GM04504 (cell line): ENCODE measurements at places on chromosomes 3 and 15.

DNA sequence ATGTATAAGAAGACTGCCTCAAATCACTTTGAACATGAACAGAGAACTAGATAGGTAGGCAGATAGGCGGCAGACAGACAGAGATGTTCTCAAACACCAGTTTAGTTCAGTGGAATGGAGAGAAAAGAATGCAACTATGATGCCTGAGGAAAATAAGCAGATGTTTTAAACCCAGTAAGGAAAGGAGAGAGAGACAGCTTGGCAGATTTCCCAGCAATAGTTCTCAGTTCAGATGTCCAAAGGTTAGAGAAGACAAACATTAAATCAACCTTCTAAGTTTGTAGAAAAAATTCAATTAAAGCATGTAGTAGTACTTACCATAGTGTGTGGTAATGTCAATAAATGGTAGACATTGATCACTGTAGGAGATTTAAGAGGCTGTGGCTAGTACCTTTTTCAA is 209.6 kb upstream of the PFN2 start:
- peak; percentile 62 for DNase-seq

DNA sequence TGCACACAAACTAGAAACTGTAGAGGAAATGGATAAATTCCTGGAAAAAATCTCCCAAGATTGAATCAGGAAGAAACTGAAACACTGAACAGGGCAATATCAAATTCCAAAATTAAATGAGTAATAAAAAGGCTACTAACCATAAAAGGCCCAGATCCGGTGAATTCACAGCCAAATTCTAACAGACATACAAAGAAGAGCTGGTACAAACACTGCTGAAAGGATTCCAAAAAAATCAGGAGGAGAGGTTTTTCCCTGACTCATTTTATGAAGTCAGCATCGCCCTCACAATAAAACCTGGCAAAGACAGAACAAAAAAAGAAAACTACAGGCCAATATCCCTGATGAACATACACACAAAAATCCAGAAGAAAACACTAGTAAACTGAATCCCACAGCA is 462.4 kb upstream of the THBS1 start:
- DNase-seq: peak; percentile 91

- DNase-seq: peak; percentile 22
Observed at GRCh38 chr3:33277193-33277882, at the start of gene FBXL2. TSS of gene FBXL2 (plus strand) at chr3:33277442. CDS start at chr3:33277513, 71 bp downstream.

DNA sequence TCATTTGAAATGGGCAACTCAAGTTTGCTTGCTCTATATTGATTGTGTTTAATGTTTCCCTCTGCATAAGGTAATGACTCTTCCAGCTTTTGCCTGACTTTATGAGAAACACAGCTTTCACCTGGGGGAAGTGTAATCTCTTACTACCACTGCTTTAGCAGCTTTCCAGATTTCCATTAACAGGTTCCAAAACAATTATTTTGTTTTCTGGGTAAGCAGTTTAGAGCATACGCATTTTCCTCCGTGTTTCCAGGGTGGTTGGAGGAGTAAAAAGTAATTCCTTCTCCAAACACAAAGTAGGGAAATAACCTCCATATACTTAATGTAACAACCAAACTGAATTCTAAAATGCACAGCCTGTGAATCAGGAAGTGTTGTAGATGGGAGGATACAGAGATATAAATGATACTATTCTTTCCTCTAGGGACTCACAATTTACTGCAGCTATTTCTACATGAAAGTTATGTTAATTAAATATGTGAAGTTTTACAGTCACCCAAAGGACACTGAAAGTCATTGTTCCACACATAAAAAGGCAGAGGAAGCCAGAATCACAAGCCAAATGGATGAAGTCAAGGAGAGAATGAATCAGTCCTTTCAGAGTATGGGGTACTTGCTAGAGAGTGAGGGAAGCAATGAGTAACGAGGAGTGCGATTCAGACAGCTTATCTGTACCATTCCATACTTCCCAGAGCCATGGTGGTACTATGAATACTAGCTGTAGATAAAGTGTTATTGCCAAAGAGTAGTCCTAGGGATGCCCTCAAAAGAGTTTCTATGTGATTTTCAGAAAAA is 16.6 kb downstream of the ST3GAL6 start:
- no peak for DNase-seq

DNA sequence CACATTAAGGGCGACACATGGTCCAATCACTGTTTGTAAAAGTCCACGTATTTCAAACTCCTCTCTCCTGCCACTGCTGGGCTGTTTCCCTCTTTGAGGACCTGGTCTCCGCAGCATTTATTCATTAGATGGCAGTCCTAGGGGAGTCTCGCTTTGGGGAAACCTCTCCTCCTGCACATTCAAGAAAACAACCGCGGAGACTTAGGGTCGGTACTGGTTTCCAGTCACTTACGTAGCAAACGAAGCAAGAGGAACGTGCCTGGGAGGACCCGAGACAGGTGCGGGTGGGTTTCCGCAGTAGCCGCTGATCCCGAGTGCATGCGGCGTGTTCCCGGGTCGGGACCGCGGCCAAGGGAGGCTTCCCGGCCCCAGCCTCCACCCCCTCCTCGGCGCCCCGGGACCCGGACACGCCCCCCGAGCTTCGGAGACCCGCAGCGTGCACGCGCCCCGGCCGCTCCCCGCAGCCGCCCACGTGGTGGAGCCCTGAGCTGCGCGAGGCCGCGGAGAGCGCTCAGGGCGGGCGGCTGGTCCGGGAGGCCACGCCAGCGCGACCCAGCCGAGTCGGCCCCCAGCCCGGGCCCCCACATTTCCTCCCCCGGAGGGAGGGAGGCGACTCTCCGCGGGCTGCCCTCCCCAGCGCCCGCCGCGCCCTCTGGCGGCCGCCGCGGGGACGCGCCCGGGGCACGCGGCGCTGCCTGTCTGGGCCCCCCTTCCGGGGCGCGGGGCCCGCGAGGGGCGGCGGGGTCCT is 1.1 kb upstream of the IGF1R start:
- DNase-seq: no peak

DNA sequence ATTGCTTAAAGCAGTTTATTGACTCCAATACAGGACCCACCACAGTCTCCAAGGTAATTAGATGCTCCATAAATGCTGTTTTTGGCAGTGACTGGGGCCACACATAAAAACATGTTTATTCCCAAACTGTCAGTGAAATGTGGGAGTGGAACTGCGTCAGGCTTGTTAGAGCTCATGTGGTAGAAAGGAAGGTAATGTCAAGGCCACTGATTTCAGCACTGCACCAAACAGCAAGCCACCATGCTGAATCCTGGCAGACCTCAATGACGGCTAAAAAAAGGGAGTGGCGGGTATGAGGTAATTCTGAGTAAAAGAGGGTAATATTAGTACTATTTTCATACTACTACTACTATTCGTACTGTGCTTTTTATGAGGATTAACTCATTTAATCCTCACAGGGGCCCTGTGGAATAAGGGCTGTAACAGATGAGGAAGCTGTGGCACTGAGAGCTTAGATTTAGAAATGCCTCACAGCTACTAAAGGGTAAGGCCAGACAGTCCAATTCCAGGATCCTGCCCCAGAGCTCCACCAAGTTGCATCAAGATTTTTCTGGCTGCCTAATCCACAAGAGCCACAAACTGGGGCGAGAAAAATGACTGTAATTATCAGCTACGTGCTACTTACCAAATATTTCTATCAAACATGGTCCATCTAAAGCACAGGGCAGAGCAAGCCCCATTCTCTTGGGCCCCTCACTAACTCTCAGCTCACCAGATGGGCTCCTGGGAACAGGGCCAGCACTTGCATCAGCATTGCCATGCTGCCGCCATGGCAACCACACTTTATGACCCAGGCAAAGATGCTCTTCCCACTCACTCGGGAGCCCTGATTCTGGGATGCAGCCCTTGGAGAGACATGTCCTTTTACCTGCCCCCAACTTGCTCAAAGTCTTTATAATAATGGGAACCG is 83.6 kb upstream of the SPATA12 start:
- DNase-seq: no peak

GRCh38 chr3:115146032-115146417 is 1.1 kb downstream of the ZBTB20 start:
- peak; percentile 59 for DNase-seq

DNA sequence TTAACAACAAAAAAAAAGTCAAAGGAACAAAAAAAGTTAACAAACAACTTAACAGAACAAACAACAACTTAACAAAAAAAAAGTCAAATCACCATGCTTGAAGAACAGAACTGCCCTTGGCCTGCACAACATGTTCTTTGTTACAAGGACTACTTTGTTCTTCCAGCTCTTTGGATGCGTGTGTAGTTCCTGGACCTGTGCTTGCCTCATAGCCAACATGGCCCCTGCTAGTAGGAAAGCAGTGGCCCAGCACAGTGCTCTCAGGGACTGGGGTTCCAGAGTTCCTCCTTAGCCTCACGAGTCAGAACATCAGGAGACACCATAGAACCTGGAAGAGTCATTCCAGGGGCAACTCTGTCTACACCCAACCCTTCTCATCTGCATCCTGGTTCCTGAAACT is 10.9 kb upstream of the STRIT1 start:
- DNase-seq: no peak

- DNase-seq: no peak
Observed at GRCh38 chr3:41482134-41482533, 282.8 kb downstream of the CTNNB1 start.

DNA sequence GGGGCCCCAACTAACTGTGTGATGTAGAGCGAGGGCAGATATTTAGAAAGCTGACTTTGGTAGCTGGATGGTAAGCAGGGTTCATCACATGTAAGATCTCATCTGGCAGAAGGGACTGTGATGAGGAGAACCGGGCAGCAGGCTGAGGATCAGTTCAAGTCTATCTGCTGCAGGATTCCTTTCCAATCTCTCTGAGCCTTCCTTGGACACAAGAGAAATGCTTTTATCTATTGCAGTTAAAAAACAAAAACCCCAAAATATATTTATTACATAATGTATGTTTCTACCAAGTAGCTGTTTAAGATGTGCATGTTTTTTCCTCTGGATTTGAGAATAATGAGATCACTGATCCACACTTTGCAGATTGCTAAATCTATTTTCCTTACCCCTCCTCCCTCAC is 411.5 kb downstream of the RAP2B start:
- DNase-seq: no peak

DNA sequence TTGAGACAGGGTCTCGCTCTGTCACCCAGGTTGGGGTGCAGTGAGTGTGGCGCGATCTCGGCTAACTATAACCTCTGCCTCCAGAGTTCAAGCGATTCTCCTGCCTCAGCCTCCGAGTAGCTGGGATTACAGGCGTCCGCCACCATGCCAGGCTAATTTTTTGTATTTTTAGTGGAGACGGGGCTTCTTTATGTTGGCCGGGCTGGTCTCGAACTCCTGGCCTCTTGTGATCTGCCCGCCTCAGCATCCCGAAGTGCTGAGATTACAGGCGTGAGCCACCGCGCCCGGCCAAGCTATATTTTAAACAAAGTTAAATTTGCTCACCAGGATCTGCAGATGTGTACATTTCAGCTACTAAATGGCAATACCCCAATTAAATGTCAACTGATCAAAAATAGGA is 1.1 kb upstream of the C3orf38 start:
- DNase-seq: no peak

GRCh38 chr3:155407971-155408370 is 114.5 kb upstream of the STRIT1 start:
- no peak for DNase-seq

DNA sequence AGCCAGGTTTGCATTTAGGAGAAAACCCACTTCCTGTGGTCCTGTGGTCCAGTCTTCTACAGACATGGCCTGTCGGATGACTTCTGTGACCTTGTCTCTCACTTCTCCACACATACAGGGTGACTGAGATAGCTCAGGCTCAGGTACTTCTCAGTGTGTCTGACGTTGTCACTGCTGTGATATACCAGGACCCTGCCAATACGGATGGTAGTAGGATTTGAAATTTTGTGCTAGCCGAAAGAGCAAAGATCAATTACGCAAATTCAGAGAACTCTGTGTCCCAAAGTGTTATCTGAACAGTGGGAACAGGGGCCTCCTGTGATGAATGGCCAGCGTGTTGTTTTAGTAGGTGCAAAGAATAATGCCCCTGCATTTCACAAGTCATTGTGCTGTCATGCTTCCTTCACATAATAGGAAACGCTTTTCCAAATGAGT is 128.9 kb downstream of the MCTP2 start:
- DNase-seq: no peak

DNA sequence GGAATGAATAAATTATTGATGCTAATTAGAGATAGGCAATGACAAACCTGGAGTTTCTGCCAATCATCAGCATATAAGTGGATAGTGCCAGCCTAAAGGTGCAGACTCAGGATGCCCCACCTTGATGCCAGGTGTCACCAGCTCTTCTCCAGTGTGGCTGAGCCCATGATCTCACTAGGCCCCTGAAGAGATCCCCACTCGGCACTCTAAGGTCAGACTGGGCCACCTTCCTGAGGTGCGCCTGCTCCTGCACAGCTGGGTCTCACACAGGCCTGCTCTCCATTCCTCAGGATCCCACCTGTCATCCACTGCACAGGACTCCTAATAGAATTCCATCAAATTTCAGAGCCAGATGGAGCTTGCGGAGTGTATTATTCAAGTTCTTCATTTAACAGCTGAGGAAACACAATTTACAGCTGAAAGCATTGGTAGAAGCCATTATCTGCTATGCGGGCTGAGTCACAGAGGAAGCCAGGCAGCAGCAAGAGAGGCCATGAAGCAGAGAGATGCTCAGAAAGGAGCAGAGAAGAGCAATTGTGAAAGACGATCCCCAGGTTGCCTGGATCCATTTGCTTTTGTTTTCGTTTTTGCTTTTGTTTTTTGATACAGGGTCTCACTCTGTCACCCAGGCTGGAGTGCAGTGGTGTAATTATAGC is 25.1 kb upstream of the FSTL1 start:
- no peak for DNase-seq

DNA sequence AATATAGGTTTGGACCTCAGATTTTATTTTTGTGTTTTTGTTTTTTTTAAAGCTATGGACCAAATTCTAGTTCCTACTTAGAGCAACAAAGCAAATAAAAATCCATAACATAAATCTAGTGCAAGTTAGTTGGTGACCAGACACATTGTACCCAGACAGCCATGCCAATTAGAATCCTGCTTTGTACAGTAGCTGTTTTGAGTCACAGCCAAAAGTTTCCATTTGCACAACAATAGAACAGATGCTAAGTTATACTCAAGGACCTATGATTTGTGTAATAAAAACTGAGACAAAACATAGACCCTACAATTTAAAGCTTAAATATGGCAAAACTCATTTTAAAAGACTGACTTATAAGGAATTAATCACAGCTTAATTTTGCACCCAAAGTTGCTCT is 513.1 kb upstream of the CBLB start:
- DNase-seq: no peak

DNA sequence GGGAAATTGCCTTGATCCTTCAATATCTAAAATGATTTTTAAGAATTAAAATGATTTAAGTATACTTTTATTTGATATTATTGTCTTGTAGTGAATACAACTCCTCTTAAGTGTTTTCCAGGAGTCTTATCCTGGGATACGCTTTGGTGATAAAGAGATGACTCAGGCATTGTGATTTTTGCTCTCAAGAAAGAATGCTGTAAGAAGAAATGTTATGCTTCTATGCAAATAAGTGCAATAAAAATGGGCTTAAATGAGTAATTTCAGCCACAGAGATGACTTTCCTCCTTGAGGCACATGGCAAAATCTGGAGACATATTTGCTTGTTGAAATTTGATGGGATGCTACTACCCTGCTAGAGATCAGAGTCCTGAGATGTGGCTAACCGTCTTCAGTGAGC is 358.6 kb upstream of the BCHE start:
- DNase-seq: no peak
